Body of pancreas (tissue), 4 donors: ENCODE measurements at places on chromosomes 4 and X. TPM values are rescaled to one million over a fixed set of nuclear protein-coding genes. Genes with fewer than 3 reads are reported as not detected.

Gene STPG2
- total RNA-seq, result 0.66 TPM

Gene EXOSC9
- total RNA-seq, result 10.6 TPM

GRCh38 chrX:47243351-47243750 is 10.5 kb downstream of the USP11 start:
- DNase-seq, result no peak

DNA sequence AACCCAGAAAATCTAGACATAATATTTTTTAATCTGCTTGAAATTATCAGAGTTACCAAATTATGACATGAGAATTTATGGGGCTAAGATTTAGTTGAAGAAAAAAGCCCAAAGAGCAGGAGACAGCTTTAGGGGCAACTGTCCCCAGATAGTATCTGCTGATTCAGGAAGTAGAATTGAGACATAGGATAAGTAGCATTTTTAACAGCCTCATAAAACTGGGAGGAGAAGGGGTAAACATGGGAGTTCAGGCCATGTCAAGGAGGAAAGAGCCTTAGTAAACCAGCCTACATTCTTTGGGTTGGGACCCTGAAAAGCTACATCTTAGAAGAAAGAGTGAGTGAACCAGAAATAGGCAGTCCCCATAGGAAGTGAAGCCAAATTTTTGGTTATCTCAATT is 9.7 kb upstream of the RAB28 start:
- DNase-seq, result no peak

Gene HELT
- total RNA-seq, result not detected

Gene HOPX
- total RNA-seq, result 1.6 TPM
